ENCODE measurements at places on chromosomes 4 and X.
A peak's percentile ranks its signal among the peaks of the same experiment; 100 is the strongest.

DNA sequence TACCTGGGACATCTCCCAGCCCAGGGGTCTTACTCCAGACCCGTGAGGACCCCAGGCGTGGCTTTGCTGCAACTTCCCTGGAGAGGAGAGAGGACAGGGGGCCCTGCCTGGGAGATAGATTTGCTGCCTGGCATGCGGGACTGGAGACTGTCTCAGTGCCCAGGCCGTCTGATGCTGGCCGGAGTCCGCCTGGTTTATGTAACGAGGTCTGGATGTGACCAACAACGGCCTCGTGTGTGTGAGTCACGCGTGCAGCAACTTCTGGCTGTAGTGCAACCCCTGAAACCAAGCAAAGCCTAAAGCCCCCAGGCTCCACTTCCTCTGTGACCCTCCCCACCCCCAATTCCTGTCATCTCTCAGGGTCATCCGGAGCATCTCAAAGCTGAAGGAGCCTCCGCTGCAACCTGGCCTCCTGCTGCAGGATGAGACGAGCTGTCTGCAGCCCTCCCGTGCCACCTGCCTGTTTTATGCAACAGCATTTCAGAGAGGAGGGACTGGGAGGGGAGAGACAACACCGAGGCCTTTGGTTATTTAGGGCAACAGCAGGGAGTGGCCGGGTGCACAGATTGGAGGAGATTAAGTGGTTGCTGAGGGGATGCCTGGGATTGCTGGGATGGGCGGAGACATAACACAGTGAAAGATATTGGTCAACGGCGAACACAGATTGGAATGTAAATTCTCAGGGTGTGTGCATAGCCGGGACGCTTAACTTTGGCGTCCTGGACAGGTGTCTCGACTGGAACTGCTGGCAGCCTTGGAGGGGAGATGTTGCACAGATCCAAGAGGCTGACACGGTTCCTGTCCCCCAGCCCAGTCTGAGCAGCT lies 16.0 kb downstream of the XG start:
- DNase-seq: peak; percentile 22

DNA sequence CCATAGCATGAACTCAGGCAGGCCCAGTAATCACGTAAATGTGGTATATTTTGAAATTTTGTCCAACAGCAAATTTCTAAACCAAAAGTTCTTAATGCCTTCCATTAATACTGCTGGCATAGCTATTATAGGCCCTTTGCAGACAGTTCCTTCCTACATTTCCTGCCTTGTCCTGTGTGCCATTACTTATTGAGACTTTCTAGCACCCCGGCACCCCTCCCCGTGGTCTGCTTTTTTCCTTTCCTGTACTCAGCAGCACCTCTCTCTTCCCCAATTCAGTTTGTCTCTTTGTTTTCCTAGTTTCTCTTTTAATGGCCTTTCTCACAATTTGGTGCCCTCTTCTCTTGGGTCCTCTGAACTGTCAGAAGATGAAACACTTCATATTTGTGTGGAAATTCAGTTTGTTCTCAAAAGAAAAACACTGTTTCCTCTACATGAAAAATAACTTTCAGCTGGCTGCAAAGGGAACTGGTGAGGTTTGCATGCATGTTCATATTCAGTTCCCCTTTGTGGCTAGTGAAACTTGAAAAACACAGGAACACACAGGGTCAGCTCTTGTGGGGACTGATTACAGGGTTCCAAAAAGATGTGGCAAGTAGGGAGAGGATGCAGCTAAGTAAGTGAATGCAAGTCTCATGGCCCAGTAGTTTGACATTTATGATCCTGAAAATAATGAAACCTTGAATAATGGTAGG lies 17.1 kb downstream of the GPR34 start:
- no peak for DNase-seq

- DNase-seq: no peak
Measured at GRCh38 chr4:73055241-73055897, 14.1 kb downstream of the COX18 start.

DNA sequence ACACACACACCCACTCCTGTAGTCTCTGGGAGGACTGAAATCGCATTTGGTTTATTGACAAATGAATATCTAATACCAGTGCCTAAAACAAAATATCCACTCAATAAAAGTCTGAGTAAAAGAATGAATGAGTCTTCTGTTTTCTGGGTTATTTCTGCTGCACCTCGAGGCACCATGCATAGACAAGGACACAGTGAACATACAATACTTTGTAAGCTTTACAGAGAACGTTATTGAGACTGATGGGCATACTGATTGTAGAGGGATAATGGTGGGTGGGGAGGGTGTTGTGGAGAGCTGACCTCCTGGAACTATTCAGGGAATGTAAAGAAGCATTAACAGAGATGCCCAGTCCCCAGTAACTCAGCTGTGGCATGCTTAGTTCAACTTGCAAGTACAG lies 14.1 kb upstream of the KCNIP4 start:
- no peak for DNase-seq

GRCh38 chr4:143384381-143384994 lies 47.8 kb downstream of the GAB1 start:
- DNase-seq: no peak
